GM04504 (cell line): ENCODE measurements at places on chromosomes 13 and 19.

DNA sequence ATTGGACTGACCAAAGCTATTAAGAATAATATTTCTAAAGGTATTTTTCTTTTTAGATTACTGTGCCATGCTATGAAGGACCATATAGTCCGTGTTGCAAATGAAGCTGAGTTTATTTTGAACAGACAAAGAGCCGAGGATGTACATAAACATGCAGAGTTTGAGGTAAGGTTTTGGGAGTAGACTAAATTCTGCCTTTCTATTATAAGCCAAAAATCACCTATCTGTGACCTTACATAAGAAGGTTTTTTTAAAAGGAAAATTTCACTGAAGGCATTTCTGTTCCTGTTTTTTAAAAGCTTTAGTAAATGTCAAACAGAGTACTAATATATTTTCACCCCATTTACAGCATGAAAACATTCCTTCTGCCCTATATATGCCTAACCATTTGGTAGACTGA, 127.4 kb downstream of the MAB21L1 start:
- no peak for DNase-seq

GRCh38 chr19:3034406-3034655, 5.3 kb upstream of the TLE2 start:
- no peak for DNase-seq

GRCh38 chr13:106507560-106508274, 27.7 kb downstream of the EFNB2 start:
- peak; percentile 84 for DNase-seq

DNA sequence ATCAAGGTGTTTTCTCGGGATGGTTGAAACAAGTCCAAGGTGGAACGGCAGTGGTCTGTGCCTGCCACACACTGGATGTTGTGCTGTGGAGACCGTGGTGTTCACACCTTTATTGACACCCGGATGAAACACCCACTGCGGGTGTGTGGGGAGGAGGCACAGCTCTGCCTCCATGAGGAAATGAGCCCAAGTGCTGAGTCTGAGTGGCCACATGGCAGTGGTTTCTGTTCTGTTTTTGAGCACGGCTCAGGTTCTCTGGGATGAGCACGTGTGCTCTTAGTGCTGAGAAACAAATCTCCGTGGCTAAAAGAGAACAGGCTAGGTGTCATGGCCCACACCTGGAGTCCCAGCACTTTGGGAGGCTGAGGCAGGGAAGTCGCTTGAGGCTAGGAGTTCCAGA, 29.5 kb downstream of the UPF1 start:
- DNase-seq = no peak

GRCh38 chr19:10473192-10473591, 30.0 kb downstream of the KEAP1 start:
- DNase-seq = no peak
